ENCODE measurements at places on chromosomes 12 and 14. TPM values are rescaled to one million over a fixed set of nuclear protein-coding genes. Genes with fewer than 3 reads are reported as not detected.

DNA sequence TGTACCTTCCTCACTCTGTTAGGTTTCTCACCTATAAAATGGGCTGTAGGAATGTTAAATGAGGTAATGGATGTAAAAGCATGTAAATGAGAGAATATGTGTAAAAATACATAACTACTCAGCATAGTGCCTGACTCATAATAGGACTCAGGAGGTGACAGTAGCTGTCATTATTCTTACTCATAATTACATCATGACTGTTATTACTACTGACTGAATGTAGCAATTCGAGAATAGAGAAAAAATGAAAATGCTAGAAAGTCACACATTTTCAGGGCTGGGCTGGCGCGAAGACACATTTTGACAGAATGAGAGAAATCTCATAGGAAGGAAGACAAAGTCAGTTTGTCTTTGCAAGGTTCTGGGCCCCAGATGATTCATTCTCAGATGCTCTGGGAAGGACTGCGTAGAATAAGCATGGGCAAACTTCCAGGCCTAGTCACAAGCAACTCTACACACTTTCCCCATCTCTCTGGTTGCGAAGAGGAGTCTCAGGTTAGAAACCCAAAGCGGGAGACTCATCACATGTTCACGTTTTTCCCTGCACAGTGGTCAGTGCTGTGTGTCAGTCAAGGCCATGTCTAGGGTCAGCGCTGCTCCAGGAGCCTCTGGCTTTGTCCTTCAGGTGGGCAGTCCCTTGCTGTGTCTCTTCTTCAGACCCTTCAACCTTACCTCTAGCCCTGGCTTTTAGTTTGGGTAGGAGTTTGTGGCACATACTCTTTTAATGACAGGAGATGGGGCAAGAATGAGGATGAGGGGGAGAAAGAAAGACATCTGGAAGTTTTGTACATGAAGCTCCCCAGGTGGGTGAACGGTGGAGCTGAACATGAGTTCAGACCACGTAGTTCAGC lies 8.4 kb downstream of the GPRC5A start:
- DNase-seq = peak; percentile 97

The CDC42BPB gene
- total RNA-seq = 98.3 TPM

GRCh38 chr14:65606460-65606859 lies 193.9 kb downstream of the FUT8 start:
- no peak for DNase-seq

DNA sequence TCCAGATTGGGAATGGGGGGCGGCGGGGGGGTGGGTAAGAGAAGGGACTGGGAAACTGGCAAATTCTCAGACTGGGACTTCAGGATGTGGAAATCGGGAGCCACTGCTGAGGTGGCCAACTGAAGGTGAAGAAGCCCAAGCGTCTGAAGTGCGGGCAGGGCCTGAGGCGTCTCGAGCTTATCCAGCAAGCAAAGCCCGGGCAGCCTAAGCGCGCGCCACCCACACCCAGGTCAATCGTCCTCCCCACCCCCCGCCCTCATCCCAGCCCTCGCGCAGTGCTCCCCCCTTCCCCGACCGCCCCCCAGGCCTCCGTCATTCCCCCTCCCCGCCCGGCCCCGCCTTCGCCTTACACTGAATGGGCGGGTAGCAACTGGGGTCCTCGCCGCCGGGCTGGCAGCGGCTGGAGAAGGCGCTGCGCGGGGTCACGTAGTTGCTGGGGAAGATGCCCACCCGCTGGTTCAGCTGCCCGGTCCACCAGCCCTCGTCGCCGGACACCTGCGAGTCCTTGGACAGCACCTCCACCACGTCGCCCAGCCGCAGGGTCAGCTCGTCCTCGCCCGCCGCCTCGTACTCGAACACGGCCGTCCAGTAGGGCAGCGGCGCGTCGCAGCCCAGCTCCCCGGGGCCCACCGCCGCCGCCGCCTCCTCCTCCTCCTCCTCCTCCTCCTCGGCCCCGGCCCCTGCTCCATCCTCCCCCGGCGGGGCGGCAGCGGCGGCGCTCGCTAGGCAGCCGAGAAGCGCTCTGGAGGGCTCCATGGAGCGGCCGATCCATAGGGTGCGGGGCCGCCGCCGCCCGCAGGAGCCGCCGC lies 693 bp downstream of the MAP3K9 start:
- DNase-seq = no peak

The IL22 gene
- not detected for total RNA-seq

DNA sequence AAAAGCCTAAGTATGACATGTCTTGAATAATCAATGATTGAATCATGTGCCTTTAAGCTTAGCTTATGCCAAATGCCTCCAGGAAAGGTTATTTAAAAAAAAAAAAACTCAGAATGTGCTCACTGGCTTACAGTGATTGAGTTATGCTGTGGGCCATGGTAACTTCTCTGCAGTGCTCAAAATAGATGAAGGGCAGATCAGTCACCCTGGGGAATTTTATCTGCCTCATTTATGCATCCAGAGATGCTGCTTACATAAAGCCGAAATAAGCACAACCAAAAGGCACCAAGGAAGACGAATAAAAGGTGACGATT lies 118.7 kb upstream of the MDM1 start:
- no peak for DNase-seq

The SENP1 gene
- total RNA-seq = 12.8 TPM

The ERP27 gene
- total RNA-seq = not detected

- DNase-seq = peak; percentile 69
Measured at GRCh38 chr14:32808644-32809043, 130.0 kb upstream of the NPAS3 start.

GRCh38 chr12:128789356-128789929 lies 34.3 kb downstream of the SLC15A4 start:
- no peak for DNase-seq

The CCDC38 gene
- total RNA-seq = not detected

The SERPINA9 gene
- total RNA-seq = not detected

- no peak for DNase-seq
Measured at GRCh38 chr12:49105504-49106084, 5.1 kb downstream of the LMBR1L start.

The LRRC74A gene
- total RNA-seq = not detected

DNA sequence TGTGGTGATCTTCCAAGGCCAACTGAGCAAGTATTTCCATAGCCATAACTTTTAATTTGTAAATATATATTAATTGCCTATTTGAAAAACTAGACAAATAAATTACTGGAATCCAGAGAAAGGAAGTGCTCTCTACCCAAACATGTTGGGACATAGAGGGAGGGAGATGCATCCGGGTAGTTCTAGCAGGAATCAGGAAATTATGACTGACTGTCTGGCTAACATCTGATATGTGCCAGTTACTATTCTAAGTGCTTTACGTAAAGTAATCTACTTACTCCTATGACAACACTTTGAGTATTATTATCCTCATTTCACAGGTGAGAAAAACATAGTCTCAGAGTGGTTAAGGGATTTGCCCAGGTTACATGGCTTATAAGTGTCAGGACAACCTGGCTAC lies 147.7 kb upstream of the VASH1 start:
- DNase-seq = no peak

The TBC1D30 gene
- 0.26 TPM for total RNA-seq

Measured in fibroblast of lung (primary cell).